ENCODE measurements at places on chromosomes 6 and 20. TPM values are rescaled to one million over a fixed set of nuclear protein-coding genes. Genes with fewer than 3 reads are reported as not detected.
A peak's percentile ranks its signal among the peaks of the same experiment; 100 is the strongest.

- H3K4me3 ChIP-seq, result no peak overlapping the region
- H3K4me1 ChIP-seq, result no peaks in the 10 kb centered on the region
- no peak for DNase-seq
- H3K27ac ChIP-seq, result no peak overlapping the region
Measured at GRCh38 chr20:25145131-25145530, 50.4 kb upstream of the ENTPD6 start.

DNA sequence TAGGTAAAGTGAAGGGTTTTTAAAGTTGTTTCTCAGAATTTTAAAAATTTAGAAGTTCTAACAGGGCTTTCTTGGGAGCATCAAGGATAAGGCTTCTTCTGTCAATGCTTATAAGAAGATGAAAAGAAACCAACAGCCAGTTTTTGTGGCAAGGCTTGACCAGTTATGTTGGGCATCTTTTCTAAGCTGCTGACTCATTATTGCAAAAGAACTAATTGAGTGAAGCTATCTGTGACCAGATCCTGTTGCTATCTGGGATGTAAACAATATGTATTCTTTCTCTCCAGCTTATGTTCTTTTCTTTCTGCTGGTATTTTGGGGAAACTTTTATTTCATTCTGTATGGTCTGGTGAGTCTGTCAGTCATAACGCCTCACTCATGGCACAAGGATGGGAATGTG lies 643.8 kb downstream of the HDGFL1 start:
- H3K4me1 ChIP-seq, result peaks cover 4% of the 10 kb centered on the region
- H3K27ac ChIP-seq, result no peak overlapping the region
- no peaks in the 10 kb centered on the region for H3K27me3 ChIP-seq
- H3K4me3 ChIP-seq, result no peak overlapping the region
- no peaks in the 10 kb centered on the region for H3K36me3 ChIP-seq

The MCM9 gene
- 21.7 TPM for total RNA-seq

DNA sequence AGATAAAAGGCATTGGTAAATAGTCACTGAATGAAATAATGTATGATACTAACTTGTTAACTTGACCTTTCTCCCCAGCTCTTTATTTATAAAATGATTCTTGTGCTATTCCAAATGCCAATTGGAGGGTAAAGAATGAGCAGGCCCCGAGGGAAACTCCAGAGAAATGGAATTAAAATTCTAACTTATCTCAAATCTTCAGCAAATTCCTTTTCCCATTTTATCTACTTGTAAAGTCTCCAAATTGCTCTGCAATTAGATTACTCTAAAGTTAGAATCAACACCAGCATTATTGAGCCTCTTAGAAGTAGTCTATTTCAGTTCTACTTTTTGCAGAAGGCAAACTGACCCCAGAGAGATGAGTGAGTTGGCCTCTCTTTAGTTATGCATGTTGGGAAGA lies 165.9 kb upstream of the PREP start:
- H3K4me3 ChIP-seq, result no peak overlapping the region
- DNase-seq, result no peak
- H3K27me3 ChIP-seq, result peaks cover 33% of the 10 kb centered on the region
- peaks cover 9% of the 10 kb centered on the region for H3K4me1 ChIP-seq

- peaks cover 12% of the 10 kb centered on the region for H3K27me3 ChIP-seq
- no peaks in the 10 kb centered on the region for H3K4me1 ChIP-seq
- H3K27ac ChIP-seq, result no peak overlapping the region
- no peak overlapping the region for H3K4me3 ChIP-seq
- no peak for DNase-seq
Measured at GRCh38 chr20:44762466-44763140, 16.9 kb downstream of the KCNK15 start.

The OPRL1 gene
- 2.2 TPM for total RNA-seq

DNA sequence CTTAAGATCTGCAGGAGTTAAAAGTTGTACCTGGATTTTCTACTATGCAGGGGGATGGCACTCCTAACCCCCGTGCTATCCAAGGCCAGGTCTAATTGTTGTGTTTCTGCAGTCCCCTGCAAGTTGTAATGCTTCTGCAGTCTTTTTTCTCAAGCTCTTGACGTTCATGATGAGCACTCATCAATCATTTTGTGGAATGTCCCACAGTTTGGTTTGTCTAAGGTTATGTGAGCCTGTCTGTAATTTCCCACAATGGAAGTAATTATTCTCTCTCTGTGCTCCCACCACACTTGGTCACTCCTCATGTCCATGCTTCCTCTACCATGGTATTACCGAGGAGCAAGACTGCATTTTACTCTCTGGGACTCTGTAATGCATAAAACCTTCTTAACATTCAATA lies 107.6 kb upstream of the SSTR4 start:
- peaks cover 37% of the 10 kb centered on the region for H3K4me1 ChIP-seq
- H3K36me3 ChIP-seq, result no peaks in the 10 kb centered on the region
- no peak overlapping the region for H3K4me3 ChIP-seq
- no peak overlapping the region for H3K27ac ChIP-seq
- DNase-seq, result no peak

The MUC21 gene
- total RNA-seq, result not detected

DNA sequence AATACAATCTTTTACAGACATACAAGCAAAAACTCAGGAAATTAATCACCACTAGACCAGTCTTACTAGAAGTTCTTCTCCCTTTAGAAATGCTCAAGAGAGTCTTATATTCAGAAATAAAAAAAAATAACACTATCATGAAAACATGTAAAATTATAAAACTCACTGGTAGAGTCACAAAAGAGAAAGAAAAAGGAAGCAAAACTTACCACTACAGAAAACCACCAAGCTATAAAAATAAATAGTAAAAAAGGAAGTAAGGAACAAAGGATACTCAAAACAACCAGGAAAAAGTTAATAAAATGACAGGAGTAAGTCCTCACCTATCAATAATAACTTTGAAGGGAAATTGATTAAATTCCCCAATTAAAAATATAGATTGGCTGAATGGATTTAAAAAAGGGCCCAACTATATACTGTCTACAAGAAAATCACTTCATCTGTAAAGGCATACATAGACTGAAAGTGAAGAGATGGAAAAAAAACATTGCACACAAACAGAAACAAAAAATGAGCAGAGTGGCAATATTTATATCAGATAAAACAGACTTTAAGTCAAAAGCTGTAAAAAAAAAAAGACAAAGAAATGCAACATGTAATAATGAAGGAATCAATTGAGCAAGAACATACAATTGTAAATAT lies 489.5 kb downstream of the KIF16B start:
- H3K4me1 ChIP-seq, result peaks cover 13% of the 10 kb centered on the region
- no peak overlapping the region for H3K4me3 ChIP-seq
- H3K27me3 ChIP-seq, result no peaks in the 10 kb centered on the region
- no peak for DNase-seq
- H3K27ac ChIP-seq, result no peak overlapping the region

The ID1 gene
- total RNA-seq, result 377 TPM

The NRSN1 gene
- total RNA-seq, result 1.1 TPM

The TULP1 gene
- total RNA-seq, result 17.6 TPM

The TFAP2D gene
- not detected for total RNA-seq

GRCh38 chr20:37384683-37385174 lies 38.8 kb downstream of the SRC start:
- DNase-seq, result no peak
- no peaks in the 10 kb centered on the region for H3K27me3 ChIP-seq
- peaks cover 12% of the 10 kb centered on the region for H3K36me3 ChIP-seq
- H3K27ac ChIP-seq, result no peak overlapping the region

- peak overlapping the region; percentile 14 for H3K27ac ChIP-seq
- no peak for DNase-seq
- H3K36me3 ChIP-seq, result peaks cover 3% of the 10 kb centered on the region
- peaks cover 25% of the 10 kb centered on the region for H3K4me1 ChIP-seq
- no peaks in the 10 kb centered on the region for H3K27me3 ChIP-seq
Measured at GRCh38 chr20:5833309-5833941, 83.2 kb downstream of the SHLD1 start.

DNA sequence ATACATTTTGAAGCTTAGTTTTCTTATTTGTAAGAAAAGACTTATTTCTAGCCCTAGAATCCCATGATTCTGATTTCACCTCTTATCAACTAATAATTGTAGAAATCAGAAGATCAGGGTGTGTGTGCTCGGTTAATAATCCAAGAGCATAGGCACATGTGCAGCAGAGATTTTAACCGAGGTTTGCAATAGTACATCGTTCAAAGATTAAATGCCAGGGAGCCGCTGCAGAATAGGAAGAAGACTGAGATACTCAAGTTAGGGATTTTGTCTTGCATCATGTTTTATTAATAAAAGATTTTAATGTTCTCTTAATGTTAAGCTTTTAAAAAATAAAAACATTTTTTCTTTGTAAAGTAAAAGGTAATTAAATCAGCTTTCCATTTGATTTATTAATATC lies 6.9 kb downstream of the STX16 start:
- peaks cover 2% of the 10 kb centered on the region for H3K36me3 ChIP-seq
- DNase-seq, result no peak
- peaks cover 59% of the 10 kb centered on the region for H3K4me1 ChIP-seq
- no peaks in the 10 kb centered on the region for H3K27me3 ChIP-seq
- no peak overlapping the region for H3K4me3 ChIP-seq

The TBX18 gene
- total RNA-seq, result 10.1 TPM

- H3K36me3 ChIP-seq, result no peaks in the 10 kb centered on the region
- DNase-seq, result no peak
- H3K4me1 ChIP-seq, result peaks cover 52% of the 10 kb centered on the region
- no peak overlapping the region for H3K27ac ChIP-seq
- no peaks in the 10 kb centered on the region for H3K27me3 ChIP-seq
Measured at GRCh38 chr6:139778106-139778505, 403.7 kb upstream of the CITED2 start.

GRCh38 chr6:1970151-1970561 lies 275.2 kb downstream of the GMDS start:
- H3K27me3 ChIP-seq, result peaks cover 2% of the 10 kb centered on the region
- H3K27ac ChIP-seq, result no peak overlapping the region
- no peak for DNase-seq
- no peaks in the 10 kb centered on the region for H3K36me3 ChIP-seq

DNA sequence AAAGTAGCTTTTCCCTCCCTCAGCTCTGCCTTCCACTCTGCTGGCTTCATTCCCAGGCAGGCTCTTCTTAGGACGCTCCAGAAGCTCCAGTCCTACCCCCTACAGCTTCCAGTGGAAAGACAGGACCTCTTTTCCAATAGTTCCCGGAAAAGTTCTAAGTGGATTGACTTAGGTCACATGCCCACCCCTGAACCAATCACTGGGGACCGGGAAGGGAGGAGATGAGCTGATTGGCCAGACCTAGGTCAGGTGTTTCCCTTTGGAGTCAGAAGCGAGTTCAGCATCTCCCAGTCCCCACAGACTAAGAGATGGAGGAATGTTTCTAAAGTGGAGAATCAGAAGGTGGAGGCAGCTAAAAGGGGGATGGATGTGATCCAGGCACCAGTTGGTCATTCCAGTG lies 62.9 kb upstream of the KCNG1 start:
- H3K27me3 ChIP-seq, result peaks cover 4% of the 10 kb centered on the region
- H3K4me3 ChIP-seq, result no peak overlapping the region
- H3K36me3 ChIP-seq, result no peaks in the 10 kb centered on the region

The GZF1 gene
- total RNA-seq, result 15.3 TPM

GRCh38 chr20:45958593-45958992 lies 13.4 kb downstream of the ZNF335 start:
- H3K27me3 ChIP-seq, result no peaks in the 10 kb centered on the region
- no peak overlapping the region for H3K4me3 ChIP-seq
- no peak for DNase-seq
- no peak overlapping the region for H3K27ac ChIP-seq

The KIF13A gene
- 57.0 TPM for total RNA-seq

The TGM3 gene
- total RNA-seq, result 0.13 TPM

DNA sequence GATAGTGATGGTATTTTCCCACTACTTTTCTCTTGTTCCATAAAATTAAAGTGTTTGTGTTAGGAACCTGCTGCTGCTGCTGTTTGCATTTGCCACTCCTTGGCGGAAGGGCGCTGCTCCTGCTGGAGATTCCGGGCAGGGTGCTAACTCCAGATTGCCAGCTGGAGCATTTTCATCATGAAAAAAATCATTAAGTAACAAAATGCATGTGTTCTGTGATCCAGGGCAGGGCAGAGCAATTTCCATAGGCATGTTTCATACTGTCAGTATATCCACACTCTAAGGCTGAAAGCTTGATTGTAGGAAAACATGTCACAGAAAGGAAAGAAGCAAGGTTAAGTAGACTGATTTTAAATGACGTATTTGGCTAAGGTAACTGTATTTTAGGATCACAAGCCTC lies 24.0 kb downstream of the PBOV1 start:
- no peak overlapping the region for H3K4me3 ChIP-seq
- peaks cover 2% of the 10 kb centered on the region for H3K27me3 ChIP-seq
- H3K4me1 ChIP-seq, result peaks cover 7% of the 10 kb centered on the region

The DZANK1 gene
- total RNA-seq, result 5.3 TPM

Measured in mesothelial cell of epicardium (in vitro differentiated cells).